ENCODE measurements at places on chromosomes 1 and 21.

- no peak for DNase-seq
Observed at GRCh38 chr1:172756024-172756423, 97.1 kb downstream of the FASLG start.

- no peak for DNase-seq
Observed at GRCh38 chr1:1305300-1306069, 2.2 kb downstream of the ACAP3 start.

GRCh38 chr1:156912861-156913808, 7.3 kb upstream of the LRRC71 start:
- DNase-seq = no peak

DNA sequence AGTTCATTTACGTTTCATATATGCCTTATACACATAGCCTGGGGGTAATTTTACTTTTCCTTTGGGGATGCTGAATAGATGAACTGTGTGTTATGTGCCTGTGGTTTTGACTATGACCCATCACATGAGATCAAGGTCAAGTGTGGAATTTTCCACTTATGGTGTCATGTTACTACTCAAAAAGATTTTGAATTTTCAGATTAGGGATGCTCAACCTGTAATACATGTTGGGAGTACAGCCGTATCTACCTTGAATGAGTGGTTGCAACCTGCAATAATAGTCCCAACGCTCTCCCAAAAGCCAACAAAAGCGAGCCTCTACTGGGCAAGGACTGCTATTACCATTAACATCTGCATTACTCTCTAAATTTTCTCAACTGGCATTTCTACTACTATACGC, 68.5 kb upstream of the SDC3 start:
- no peak for DNase-seq

DNA sequence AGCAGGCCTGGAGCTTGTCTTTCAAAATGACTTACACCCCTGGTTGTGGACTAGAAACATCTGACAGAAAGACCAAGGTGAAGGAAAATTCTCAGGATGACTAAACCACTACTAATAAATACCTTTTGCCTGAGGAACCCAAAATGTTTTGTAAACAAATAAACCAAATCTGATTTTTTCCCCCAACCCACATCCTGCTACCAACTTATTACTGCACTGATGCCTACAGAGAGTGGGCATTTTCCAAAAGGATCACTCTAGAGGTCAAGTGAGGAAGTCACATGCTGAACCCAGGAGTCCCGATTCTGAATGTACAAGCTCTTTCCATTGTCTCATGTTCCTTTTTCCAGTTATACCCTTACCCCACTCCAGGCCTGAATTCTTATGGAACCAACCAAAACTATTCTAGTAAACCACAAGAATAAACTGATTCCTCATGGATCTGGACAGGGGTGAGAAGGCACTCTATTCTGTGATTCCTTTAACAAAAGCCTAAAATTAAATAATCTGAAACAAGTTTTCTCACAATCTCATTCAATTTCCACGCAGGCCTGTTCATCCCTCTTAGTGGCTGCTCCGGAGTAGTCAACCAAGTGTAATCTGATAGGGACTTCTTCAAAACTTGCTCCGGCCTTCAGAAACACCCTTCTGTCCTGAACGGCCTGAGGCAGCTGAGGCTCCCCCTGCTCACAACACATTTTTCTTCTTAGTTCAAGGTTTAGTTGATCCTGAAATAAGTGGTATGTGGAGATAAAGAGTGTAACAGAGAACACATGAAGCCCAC, 1.4 kb downstream of the PI4KB start:
- DNase-seq = no peak

- no peak for DNase-seq
Observed at GRCh38 chr1:10739589-10739988, 56.9 kb downstream of the CASZ1 start.

DNA sequence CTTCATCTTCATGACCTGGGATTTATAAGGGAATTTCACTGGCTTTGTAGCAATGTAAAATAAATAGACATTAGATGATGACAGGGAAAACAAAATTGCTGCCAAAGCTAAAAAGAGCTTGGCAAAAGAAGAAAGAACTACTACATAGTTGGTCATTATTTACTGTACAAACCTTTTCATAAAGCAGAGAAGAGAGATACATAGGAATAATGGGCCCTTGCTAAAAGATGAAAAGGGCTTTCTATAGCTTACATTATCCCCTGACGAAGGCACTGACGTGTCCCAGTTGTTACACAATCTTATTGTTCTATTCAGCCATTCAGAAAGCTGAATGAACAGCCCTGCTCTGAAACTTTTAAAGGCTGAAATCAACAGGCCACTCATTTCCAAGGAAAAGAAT, 57.1 kb downstream of the ZC3H11B start:
- no peak for DNase-seq

GRCh38 chr1:228076796-228077430, 5.6 kb upstream of the ARF1 start:
- DNase-seq = no peak

- no peak for DNase-seq
Observed at GRCh38 chr1:113871597-113872113, at the start of gene PTPN22. TSS of gene PTPN22 (minus strand) at chr1:113871712.

DNA sequence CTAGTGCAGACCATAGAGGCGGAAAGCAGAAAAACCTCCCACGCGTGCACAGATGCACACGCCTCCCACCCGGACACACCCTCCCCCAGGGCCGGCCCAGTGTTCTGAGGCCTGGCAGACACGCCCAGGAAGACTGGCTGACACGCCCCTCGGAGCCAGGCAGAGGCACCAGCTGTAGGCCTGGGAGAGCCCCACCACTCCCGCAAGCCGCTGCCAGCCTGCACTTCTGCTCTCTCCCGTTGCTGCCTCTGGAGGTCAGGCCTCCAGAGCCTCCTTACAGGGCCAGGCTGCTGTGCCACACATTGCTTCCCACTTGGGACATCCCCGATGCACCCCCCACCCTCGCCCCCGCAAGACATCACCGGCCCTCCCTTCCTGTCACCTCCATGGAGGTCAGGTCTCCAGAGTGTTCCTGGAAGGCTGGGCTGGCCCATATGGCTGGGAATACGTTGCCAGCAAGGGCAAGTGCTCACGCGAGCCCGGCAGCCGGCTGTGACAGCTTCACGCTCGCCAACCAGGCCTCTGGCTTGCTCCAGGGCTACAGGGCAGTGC, 40.4 kb downstream of the CASZ1 start:
- DNase-seq = peak; percentile 39

DNA sequence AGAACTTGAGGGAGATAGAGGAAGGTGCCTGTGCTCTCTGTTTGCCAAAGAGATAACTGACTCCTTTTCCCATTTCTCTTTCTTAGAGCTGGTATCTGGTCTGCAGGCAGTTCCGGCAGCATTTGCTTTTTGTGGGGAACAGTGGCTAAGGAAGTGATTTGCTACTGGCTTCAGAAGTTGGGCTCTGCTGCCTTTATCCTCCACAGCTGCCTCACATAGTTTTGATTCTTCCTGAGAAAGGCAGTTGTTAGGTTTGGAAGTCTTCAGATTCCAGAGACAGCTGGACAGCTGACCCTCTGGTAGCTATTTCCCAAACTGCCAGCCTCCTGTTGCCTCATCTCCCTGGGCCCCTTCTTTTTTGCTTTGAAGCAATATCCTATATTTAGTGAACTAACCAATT, 62.6 kb upstream of the MACF1 start:
- DNase-seq = no peak

DNA sequence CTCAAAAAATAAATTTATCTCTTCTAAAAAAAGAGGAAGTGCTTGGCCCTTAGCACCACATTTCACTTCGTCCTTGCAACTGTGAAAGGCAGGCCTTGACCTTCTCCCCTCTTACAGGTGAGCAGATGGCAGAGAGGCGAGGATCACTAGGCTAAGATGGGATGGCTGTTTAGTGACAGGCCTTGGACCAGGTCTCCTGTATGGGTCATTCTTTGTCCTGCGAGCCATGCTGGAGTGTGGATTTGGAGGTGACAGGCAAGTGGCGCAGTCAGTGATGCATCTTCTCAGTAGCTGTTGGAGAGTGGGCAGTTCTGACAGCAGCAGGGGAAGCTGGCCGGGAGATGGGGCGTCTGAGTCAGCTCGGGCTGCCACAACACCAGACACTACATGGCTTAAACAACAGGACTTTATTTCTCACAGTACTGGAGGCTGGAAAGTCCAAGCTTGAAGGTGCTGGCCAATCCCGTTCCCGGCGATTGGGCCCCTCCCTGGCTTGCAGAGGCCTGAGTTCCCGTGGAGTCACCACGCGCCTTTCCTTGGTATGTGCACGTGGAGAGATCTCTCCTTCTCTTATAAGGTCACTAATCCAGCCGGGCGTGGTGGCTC, 16.5 kb downstream of the SLC27A3 start:
- DNase-seq = no peak

- DNase-seq = no peak
Observed at GRCh38 chr1:224880593-224881307, 48.7 kb upstream of the DNAH14 start.

GRCh38 chr1:183390561-183390960, 27.6 kb downstream of the NMNAT2 start:
- no peak for DNase-seq

DNA sequence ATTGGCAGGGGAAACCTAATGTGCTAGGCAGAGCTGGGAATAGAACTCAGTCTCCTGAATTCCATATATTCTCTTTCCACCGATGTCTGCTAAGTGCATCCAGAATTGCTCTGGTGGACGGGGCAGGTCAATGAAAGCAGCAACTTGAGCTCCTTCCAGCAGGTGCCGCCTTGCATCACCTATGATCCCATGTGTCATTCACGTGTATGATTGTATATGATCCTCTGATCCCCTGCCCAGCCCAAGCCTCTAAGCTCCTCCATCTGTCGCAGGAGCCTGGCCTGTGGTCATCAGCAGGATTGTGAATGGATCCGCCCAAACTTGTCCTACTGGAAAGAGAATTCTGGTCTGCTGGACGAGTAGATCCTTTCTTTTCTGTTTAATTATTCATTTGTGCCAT, 13.1 kb downstream of the ACTA1 start:
- DNase-seq = peak; percentile 2

DNA sequence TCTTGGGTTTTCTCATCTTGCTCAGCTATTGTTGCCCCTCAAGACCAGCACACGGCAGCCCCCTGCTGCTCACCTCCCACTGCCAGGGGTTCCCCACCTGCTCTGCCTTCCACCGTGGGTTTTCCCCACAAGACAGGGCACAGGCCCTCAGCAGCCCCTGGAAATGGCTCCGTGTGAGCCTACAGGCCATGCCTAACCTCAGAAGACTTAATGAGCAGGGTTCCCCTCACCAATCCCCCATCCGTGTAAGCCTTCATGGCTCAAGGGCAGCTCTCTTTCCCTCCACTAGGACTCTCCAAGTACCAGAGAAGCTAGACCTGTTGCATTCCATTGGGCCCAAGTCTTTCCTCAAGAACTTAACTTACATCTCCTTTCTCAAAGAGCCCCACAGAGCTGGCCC, 18.4 kb upstream of the RCAN3 start:
- DNase-seq = no peak

GRCh38 chr1:17273096-17273495, 24.2 kb downstream of the PADI3 start:
- DNase-seq = no peak

DNA sequence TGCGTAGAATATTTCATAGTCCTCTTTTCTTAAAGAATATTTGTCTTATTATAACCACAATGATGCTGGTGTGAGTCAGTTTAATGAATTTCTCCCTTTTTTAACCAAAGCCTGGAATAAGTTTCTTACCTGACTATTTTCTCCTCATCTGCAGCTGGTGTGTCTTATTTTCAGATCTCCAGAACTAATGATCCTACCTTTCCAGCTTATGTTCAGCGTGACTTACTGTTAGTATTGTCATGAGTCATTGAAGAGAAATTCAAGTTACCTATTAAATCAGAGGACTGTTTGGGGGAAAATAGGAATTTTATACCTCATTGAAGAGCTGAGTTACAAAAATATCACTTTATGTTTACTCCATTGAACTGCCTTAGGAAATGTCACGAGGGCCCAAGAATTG, 482.1 kb downstream of the RWDD3 start:
- DNase-seq = no peak

- DNase-seq = no peak
Observed at GRCh38 chr1:44230796-44231195, 17.5 kb downstream of the DMAP1 start.

GRCh38 chr21:19853061-19853460, 1145.1 kb upstream of the NCAM2 start:
- DNase-seq = no peak

GRCh38 chr21:45322960-45323461, 35.3 kb upstream of the POFUT2 start:
- no peak for DNase-seq

DNA sequence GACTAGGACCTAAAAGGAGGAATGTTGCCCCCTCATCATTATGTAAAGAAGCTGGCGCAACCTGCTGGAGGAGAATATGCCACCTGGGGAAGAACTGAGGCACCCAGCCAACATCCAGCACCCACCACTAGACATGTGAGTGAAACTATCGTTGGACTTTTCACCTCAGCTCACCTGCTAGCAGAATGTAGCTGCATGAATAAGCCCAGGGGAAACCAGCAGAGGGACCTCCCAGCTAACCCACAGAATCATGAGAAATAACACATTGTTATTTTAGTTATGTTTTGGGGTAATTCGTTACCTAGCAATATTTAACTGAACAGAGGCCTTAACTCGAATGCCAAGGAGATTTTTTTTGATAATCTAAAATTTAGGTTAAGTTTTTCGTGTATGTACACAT, 542.5 kb upstream of the DAB1 start:
- DNase-seq = no peak

GRCh38 chr1:31423418-31423947, 10.5 kb downstream of the SERINC2 start:
- DNase-seq = no peak

- DNase-seq = no peak
Observed at GRCh38 chr1:106526650-106527049, 529.8 kb upstream of the PRMT6 start.

GRCh38 chr1:221606256-221606655, 135.6 kb downstream of the DUSP10 start:
- no peak for DNase-seq

- DNase-seq = no peak
Observed at GRCh38 chr1:238475712-238476111, 585.0 kb upstream of the ZP4 start.

DNA sequence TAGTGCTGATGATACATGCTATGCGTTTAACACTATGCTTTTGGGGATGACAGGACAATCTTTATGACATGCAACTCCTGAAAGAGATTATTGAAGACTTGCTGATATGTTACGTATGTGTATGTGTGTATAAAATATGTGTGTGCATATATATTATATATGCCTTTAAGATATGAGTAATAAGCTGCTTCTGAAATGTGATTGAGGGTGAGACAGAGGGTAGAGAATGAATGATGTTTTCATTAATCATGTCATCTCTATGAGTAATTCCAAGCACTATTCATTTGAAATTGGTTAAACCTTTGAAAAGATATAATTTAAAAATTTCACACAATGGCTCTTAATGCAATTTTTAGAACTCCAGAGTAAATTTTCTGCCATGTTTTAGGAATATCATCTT, 5.8 kb downstream of the BCL9 start:
- DNase-seq = no peak

Data from NCI-H526 treated with DMSO at 0.1 percent for 48 hours (cell line).